ENCODE measurements at places on chromosomes 16 and 17.

GRCh38 chr16:30027588-30028437 lies 3.3 kb downstream of the TLCD3B start:
- no peak for DNase-seq

DNA sequence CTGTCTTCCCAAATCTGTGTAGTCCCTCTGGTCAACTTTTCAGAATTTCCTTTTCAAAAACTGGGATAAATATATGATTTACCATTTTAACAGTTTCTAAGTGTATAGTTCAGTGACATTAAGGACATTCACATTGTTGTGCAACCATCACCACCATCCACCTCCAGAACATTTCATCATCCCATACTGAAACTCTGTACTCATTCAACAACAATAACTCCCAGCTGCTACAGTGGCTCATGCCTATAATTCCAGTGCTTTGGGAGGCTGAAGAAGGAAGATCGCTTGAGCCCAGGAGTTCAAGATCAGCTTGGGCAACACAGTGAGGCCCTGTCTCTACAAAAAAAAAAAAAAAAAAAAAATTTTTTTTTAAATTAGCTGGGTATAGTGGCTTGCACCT lies 131.0 kb downstream of the AATF start:
- DNase-seq = peak; percentile 80

DNA sequence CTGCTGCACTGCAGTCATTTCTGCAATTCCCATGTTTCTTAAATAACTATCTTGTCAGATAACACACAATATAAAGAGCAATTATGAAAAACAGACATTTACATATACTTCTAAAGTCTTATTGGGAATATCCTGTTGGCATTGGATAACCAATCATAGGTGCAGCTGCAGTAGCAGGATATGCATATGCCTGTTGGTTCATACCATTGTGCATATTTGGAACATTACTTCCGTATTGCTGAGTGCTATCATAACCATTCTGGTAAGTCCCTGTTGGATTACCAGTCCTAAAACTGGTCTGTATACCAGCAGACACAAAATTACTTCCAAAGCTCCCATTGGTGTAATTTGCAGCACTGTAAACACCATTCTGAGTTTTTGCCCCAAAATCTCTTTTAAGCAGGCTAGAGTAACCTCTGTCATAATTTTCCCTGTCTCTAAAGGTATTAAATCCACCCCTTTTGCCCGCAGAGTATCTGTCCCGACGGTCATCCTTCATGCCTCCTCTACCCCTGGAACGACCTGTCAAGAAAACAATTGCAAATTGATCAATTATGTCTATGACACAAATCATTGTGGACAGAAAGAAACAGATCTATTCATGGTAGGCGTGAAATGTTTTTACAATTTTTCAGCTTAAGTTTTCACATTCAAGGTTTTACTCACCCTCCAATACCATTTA lies 3.1 kb upstream of the POLG2 start:
- DNase-seq = no peak

- DNase-seq = no peak
Measured at GRCh38 chr17:77735566-77736198, 222.8 kb upstream of the TNRC6C start.

DNA sequence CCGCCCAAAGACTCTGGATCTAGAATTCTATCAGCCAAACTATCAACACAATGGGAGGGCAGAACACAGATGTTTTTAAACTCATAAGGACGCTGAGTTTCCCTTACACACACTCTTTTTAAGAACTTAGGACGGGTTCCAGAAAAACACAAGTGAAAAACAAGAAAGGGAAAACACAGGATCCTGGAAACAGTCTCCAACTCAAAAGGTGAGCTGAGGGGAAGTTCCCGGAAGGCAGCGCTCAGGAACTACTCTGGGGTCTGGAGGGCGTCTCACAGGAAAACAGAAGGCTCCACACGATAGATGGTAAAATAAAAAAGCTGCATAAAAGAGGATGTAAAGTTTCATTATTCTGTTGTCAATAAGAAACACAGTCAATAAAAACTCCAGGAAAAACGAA lies 80.2 kb upstream of the DOC2B start:
- no peak for DNase-seq

- DNase-seq = peak; percentile 26
Measured at GRCh38 chr16:81636298-81636993, 142.6 kb upstream of the PLCG2 start.

- no peak for DNase-seq
Measured at GRCh38 chr17:40551091-40551878, 14.0 kb downstream of the CCR7 start.

- no peak for DNase-seq
Measured at GRCh38 chr16:85187002-85187401, 74.7 kb upstream of the CIBAR2 start.
